Bronchial epithelial cell (primary cell): ENCODE measurements at places on chromosomes 16 and 17.

DNA sequence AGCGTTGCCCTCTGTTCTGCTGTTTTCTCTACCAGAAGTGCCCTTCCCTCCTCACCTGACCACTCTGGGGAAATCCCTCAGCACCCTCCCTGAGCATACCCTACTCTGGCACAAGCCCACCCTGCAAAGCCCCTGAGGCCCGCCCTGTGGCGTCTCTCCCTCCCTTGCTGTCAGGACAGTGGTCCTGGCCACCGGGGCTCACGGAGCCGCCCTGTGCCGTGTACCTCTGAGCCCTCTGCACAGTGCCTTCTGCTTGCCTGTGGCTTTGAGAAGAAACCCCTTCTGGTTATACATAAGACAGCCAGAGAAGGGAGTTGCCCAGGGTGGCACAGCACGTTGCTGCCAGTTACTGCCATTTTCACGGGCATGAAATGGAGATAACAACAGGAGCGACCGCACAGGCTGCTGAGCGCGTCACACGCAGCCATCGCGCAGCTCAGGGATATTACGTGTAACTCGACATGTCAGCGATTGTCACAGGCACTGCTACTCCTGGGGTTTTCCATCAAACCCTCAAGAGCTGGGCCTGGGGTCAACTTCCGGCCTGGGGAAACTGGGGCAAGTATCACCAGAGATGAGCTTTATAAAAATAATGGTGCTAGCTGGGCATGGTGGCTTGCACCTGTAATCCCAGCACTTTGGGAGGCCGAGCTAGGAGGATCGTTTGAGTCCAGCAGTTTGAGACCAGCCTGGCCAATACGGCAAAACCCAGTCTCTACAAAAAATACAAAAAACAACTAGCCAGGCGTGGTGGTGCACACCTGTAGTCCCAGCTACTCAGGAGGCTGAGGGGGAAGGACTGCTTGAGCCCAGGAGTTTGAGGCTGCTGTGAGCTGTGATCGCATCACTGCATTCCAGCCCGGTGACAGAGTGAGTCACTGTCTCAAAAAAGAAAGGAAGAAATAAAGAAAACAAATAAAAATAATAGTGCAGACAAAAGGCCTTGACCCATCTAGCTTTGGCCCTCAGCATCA, 14.8 kb downstream of the SCGB1C2 start:
- peak; percentile 12 for DNase-seq

- no peak for DNase-seq
These were observed 13.2 kb downstream of the CD300LG start for GRCh38 chr17:43860077-43860725.

DNA sequence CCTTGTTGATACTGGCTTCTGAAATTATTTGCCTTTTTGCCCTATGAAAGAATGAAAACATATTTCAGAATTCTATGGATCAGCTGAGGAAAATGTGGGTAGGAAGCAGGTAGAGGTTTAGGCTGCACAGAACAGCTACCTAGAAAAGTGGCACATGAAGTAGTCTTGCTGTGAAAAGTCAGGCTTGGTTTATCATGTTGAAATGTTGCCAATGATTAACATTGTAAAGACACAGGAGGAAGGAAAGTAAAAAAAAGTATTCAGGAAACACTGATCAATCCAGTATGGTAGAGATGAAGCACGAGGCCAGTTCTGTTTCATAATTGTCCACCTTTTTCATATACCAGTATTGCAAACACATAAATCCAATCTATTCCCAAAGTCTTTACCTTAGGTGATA, 29.9 kb downstream of the ABCA6 start:
- no peak for DNase-seq

GRCh38 chr16:24534620-24535019, 4.7 kb upstream of the RBBP6 start:
- peak; percentile 32 for DNase-seq

DNA sequence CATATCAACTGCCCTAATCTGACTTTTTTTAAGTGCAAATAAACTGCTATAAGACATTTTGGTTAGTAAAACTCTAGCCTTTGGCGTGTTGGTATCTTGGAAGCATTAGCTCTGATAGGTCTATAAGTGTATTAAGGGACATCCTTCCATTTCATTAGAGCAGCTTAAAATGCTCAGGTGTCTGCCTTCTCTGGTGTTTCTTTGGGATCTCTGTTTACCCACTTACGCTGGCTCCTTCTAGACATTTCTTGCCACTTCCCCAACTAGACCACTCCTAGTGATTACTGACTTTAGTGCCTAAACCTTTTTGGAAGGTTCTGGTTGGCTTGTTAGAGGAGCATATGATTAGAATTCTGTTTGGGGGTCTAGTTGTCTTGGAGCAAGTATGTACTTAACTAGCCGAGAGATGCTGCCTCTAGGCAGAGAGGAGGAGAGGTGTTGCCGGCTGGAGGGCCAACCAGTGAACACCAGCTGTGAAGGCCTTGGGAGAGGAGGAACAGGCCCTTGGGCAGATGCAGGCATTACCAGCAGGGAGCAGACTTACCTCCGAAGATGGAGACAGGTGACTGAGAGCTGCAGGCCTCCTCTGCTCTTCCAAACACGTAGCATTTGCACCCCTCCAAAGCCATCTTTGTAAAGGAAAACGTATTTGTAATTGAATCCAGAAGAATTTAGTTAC, 15.2 kb upstream of the CLEC18C start:
- DNase-seq = no peak

- no peak for DNase-seq
These were observed 70.5 kb upstream of the CHMP6 start for GRCh38 chr17:80921159-80921558.

DNA sequence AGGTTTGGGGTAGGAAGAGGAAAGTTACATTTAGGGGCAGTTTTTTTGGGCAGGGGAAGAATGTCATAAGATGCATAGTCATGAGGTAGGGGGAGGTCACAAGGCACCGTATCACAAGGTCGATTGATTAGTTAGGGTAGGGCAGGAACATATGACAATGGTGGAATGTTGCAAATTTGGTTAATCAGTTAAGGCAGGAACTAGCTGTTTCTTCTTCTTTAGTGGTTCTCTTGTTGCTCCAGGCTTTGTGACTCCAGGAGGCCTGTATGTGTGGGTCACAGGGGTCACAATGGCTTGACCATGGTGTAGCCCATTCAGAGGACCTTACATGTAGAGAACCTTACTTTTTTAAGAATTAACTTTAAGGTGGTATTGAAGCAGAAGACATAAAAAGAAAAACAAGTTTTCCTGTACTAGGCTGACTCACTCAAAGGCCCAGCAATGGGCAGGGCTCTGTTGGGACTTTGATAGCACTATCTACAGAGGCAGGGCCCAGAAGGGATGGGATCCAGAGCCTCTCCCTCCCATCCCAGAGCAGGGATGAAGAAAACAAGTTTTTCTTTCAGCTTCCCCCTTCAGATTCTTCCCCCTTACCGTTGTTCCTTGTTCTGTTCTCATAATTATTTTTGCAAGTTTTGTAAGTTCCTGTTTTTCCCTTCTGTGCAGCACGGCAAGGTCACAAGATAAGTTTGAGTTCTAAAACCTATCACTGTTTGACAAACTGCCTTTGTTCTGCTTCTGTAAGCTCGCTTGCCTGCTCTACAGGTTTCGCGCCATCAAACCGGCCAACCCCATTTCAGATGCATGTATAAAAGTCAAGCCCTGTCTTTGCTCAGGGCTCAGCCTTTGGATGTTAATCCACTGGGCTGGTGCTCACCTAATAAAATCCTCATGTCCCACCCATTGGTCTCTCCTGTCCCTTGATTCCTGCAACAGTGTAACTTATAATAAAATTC, 45.8 kb upstream of the ATF7IP2 start:
- no peak for DNase-seq

DNA sequence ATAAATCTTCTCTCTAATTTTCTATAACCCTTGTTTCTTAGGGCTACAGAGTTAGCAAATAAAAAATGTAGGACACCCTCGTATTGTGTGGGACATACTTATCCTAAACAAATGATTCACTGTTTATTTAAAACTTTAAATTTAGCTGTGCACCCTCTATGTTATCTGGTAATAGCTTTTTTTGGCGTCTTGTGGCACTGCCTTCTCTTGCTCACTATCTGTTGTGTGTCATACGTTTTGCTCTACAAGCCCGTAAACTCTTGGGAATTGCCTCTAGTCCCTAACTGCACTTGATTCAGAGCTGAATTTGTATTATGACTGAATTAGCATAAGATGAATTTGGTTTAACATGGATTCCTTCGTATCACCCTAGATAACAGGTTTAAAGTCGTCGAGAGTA, 144.3 kb upstream of the MYOCD start:
- no peak for DNase-seq
